ENCODE measurements at places on chromosomes 6 and 20.

DNA sequence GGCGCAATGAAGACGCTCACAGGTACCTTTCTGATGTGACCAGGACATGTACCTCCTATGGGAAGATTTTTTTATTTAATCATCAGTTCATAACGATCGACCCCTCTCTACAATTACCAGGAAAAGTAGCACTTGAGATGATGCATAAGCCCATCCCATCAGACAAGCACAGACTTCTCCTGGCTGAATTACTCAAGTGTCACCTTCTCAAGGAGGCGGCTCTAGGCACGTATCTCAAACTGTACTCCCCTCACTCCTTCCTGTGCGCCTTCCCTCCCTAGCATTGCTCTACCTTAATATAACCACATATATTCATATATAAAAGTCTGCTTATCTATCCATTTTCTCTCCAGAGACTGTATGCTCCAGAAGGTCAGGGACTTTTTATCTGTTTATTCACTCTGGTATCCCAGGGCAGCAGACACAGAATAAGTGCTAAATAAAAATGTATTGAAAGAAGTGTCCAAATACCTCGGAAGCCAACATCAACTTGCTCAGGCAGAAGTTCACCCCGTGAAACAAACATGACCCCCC lies 71.5 kb downstream of the CNKSR3 start:
- H3K4me3 ChIP-seq: no peak overlapping the region
- DNase-seq: no peak
- peaks cover under 1% of the 10 kb centered on the region for H3K4me1 ChIP-seq
- no peaks in the 10 kb centered on the region for H3K27me3 ChIP-seq

GRCh38 chr20:1696521-1697209 lies 39.1 kb upstream of the SIRPG start:
- no peaks in the 10 kb centered on the region for H3K4me1 ChIP-seq
- no peaks in the 10 kb centered on the region for H3K36me3 ChIP-seq
- peaks cover 7% of the 10 kb centered on the region for H3K27me3 ChIP-seq
- no peak overlapping the region for H3K4me3 ChIP-seq
- DNase-seq: no peak
- H3K27ac ChIP-seq: no peak overlapping the region

GRCh38 chr6:165910184-165910966 lies 247.3 kb upstream of the PDE10A start:
- no peaks in the 10 kb centered on the region for H3K27me3 ChIP-seq
- no peak overlapping the region for H3K4me3 ChIP-seq
- no peaks in the 10 kb centered on the region for H3K36me3 ChIP-seq
- H3K4me1 ChIP-seq: peaks cover 2% of the 10 kb centered on the region
- DNase-seq: no peak

DNA sequence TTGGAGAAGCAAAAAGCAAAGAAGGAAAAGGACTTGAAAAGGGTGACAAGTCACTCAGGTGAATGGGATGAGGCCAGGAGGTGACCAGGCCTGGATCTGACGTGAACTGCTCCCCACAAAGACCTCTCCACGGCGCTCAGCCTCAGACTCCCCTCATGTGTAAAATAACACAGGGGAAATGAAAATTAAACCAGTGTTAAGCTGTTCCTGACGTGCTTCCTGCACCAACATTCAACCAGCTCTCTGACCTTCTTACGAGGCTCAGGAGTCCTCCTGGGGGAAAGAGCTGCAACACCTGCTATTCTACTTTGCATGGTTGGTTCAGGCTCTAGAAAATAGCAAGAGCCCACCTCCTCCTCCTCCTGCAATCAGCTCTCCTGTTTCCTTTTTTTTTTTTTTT lies 256.7 kb downstream of the ATXN1 start:
- H3K4me3 ChIP-seq: no peak overlapping the region
- H3K4me1 ChIP-seq: peaks cover 8% of the 10 kb centered on the region
- DNase-seq: no peak
- H3K27ac ChIP-seq: no peak overlapping the region

- peaks cover 19% of the 10 kb centered on the region for H3K4me1 ChIP-seq
- DNase-seq: no peak
- H3K36me3 ChIP-seq: no peaks in the 10 kb centered on the region
- no peak overlapping the region for H3K4me3 ChIP-seq
These were observed 281.9 kb downstream of the CDKAL1 start for GRCh38 chr6:20816126-20816525.
